ENCODE measurements at places on chromosomes 3 and 15.

GRCh38 chr3:149599236-149599635 lies 58.6 kb downstream of the WWTR1 start:
- no peak for DNase-seq

DNA sequence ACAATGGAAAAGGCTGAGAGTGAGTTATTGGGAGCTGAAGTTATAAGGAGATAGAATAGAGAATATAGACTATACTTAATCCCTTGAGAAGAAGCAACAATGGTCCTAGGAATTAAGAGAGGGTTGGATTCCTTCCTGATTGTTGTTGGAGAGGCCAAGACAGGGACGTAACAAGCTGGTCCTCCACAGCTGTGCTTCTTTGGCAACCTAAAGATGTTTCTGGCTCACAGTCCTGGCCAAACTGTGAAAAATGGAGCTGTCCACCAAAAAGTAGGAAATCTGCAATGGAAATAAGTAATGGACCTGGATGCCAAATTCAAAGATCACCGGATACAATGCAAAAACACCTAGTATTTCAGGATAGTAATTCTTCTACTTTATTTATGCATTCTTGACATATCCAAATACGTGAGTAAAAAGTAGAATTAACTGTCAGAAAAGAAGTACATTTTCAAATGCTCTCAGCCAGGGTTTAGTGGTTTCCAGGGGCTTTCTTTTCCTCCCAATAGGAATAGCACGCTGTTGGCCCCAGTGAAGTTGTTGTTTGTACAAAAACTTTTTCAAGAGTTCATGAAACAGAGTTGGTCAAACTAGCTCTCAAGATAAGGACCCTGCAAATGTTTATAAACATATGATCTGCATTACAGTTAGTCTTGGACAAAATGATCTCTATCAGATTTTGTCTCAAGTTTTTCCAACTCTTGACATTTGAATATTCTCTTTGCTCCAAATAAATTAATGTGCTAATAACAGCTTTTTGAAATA lies 28.3 kb downstream of the CERS3 start:
- DNase-seq, result no peak

GRCh38 chr3:67362686-67363085 lies 291.7 kb downstream of the SUCLG2 start:
- no peak for DNase-seq

DNA sequence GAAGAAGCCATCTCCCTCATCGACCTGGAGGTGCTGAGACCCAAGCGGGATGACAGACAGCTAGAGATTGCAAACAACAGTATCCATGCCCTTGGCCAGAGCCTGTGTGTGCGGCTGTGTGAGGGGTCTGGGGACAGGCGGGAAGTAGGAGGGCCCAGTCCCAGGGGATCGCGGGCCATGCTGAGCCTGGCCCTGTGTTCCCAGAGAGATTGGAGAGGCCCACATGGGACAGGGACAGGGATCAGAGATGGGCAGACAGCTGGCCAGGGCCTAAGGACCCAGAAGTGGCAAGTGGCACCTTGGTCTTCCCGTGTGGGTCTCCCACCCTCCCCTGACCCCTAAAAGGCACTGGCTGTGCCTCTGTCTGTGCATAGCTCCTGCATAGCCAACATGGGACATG lies 10.9 kb upstream of the RHO start:
- DNase-seq, result no peak

DNA sequence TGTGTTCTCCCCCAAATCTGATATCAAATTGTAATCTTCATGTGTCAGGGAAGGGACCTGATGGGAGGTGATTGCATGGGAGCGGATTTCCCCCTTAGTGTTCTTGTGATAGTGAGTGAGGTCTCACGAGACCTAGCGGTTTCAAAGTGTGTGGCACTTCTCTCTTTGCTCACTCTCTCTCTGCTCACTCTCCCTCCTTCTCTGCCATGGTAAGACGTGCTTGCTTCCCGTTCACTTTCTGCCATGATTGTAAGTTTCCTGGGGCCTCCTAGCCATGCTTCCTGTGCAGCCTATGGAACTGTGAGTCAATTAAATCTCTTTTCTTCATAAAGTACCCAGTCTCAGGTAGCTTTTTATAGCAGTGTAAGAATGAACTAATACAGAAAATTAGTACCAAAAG lies 30.6 kb upstream of the OR5H6 start:
- no peak for DNase-seq

- DNase-seq, result peak; percentile 40
These were observed 98.3 kb downstream of the MEX3B start for GRCh38 chr15:81947548-81947947.

GRCh38 chr3:105526360-105527111 lies 159.8 kb downstream of the ALCAM start:
- DNase-seq, result no peak

DNA sequence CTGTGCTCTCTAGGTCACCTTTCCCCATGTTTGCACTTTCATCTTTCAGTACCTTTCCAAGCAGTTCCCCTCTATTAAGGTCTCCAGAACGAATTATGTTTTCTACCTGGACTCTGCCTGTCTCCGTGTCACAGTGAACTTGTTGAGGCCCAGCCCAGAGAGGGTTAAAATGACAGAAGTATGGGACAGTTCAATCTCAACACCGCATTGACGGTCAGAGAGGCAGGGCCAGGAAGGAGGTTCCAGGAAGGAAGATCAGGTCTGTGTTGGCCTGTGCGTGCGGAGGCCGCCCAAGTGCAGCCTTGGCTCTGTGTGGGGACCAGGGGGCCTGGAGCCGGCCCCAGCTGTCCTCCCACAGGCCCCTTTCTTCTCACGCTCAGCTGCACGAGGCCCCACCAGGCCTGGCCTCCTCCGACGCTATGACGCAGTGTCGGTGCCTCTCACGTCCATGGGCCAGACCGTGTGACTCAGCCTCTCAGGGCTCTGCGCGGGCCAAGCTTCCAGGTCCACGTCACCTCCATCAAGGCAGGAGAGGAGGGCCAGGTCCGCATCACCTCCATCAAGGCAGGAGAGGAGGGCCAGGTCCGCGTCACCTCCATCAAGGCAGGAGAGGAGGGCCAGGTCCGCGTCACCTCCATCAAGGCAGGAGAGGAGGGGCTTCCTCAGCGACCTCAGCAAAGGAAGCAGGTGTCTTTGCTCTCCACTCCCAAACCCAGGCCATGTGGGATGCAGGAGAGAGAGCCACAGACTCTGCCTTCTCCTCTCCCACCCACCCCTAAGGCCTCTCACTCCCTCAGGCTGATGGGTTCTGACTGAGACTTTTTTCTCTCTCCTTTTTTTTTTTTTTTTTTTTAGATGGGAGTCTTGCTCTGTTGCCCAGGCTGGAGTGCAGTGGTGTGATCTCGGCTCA lies 83.1 kb downstream of the CPN2 start:
- no peak for DNase-seq

GRCh38 chr15:68833700-68834331 lies 13.1 kb upstream of the ANP32A start:
- DNase-seq, result no peak

- DNase-seq, result no peak
These were observed 31.2 kb downstream of the RYR3 start for GRCh38 chr15:33341953-33342352.

GRCh38 chr3:62875558-62876002 lies 364 bp upstream of the CADPS start:
- no peak for DNase-seq

- no peak for DNase-seq
These were observed 103.6 kb downstream of the ALDH1A2 start for GRCh38 chr15:57961919-57962318.

- no peak for DNase-seq
These were observed 14.6 kb downstream of the PSMD6 start for GRCh38 chr3:64008487-64009351.

GRCh38 chr15:91116113-91117067 lies 16.3 kb downstream of the SV2B start:
- DNase-seq, result peak; percentile 5

DNA sequence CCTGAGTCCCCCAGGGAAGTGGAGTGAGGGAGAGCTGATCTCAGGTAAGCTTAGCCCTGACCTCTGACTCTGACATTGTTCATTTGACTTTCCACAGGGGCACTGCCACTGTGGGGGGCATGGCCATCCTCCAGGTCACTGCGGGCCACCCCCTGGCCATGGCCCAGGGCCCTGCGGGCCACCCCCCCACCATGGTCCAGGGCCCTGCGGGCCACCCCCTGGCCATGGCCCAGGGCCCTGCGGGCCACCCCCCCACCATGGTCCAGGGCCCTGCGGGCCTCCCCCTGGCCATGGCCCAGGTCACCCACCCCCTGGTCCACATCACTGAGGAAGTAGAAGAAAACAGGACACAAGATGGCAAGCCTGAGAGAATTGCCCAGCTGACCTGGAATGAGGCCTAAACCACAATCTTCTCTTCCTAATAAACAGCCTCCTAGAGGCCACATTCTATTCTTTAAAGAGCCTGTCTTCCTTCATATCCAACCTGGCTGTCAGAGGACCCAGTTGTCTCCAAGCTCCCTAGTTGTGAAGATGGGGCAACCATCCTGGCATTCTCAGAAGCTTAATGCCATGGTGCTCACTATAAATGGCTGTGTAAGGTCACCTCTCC lies 1.9 kb upstream of the DISP2 start:
- DNase-seq, result no peak

DNA sequence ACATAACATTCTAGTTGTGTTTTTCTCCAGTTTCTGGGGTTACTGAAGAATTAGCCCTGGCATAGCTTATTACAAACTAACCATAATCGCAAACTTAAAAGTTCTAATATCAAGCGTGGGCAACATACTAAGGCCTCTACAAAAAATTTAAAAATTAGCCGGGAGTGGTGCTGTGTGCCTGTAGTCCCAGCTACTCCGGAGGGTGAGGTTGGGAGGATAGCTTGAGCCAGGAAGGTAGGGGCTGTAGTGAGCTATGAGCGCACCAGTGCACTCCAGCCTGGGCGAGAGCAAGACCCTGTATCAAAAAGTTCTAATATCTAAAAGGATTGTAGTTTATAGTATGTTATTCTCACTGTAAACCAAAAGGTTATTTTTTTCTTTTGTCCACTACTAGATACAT lies 1.1 kb downstream of the OIP5 start:
- no peak for DNase-seq

GRCh38 chr3:160136421-160136820 lies 88.8 kb upstream of the C3orf80 start:
- no peak for DNase-seq

DNA sequence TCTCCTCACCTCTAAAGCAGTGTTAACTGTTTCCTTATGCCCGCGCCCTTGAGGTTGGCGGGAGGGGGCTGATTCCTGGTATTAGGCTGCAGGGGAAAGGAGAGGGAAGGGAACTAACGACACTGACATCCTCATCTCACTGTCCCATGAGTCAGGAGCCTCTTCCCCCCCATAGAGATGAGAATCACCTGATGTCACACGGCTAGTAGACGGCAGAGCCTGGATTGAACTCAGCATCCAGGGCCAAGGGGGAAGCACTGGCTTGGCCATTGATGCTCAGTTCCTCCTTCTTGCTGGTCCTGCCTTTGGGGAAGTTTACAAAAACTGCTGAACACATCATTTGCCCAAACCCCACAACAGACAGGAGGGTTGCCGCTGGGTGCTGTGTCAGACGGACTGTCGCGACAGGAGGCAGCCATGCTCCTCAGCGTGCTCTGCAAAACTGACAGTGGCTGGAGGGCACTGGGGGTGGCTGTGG lies 38.5 kb downstream of the IDH2 start:
- DNase-seq, result peak; percentile 98

- DNase-seq, result peak; percentile 20
These were observed 1.2 kb downstream of the MECOM start for GRCh38 chr3:169662132-169662842.

GRCh38 chr3:133384331-133385027 lies 15.4 kb upstream of the BFSP2 start:
- no peak for DNase-seq

DNA sequence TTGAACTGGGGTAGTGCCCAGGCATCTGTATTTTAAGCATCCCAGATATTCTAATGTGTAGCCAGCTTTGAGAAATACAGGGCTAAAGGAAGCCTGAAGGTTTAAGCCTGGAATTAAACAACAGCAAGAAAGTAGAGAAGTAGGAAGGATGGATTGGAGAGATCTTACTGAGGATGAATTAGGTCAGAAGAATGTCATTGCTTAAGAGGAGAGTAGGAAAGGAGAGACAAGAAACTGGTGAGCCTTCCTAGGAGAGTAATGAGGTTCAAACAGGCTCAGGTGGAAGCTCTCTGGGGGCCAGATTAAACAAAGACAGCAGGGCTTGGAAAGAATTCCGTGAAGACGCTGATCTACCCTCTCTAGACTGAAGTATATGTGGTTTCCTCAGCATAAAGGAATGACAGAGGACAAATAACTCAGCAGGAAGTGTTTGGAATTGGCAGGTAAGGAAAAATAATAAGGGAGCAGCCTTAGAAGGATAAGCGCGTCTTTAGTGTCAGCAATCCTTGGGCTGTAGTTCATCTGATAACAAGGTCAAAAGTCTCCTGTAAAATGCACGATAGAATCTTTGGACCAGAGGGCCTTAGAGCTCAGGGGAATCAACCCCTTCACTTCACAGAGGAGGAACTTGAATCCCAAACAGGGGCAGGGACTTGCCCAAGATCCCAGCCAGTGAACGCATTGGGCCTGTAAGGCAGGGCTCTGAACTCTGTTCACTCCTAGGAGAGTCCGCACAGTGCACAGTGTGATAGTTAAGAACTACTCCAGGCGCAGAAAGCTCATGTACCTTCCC lies 90.9 kb downstream of the TP63 start:
- DNase-seq, result no peak

DNA sequence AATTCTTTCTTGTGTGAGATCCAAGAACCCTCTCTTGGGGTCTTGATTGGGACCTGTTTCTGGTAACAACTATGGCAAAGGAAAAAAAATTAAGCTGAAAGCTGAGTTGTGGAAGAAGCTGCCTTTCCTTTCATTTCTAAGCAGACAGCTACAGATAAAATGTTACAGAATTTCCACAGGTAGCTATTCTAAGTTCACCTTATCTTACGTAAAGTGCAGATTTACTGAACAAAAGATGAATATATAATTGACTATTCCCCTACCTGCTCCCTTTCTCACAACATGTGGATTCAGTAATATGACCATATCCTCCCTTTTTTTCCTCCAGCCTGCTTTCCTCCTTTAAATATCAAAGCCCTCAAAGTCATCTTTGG lies 36.6 kb downstream of the CLEC3B start:
- no peak for DNase-seq

- no peak for DNase-seq
These were observed 77.6 kb upstream of the HRH1 start for GRCh38 chr3:11076711-11077110.

GRCh38 chr3:48552111-48552951 lies 4.3 kb downstream of the PFKFB4 start:
- no peak for DNase-seq

DNA sequence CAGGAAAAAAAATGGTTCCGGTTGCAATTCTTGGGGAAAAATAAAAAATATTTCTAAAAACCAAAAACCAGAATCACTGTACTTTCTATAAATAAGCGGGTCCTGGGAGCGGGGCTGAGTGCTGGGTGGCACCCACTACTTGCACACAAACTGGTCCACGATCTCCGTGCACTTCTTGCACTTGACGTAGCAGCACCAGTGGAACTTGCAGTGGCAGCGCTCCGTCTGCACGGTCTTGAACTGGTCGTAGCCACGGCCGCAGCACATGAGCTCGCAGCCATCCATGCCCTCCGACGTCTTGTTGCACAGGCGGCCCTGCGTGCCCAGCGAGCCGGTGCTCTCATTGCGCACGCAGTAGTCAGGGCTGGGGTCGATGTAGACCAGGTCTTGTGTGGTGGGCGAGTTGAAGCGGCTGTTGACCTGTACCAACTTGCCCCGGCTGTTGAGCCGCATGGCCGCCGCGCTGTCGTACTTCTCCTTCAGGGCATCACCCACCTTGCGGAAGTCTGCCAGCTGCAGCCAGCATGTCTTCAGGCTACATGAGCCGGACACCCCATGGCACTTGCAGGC lies 17.1 kb downstream of the WNT5A start:
- DNase-seq, result no peak

- DNase-seq, result peak; percentile 41
These were observed 99.0 kb downstream of the MITF start for GRCh38 chr3:69838217-69838616.

Measured in inflammatory macrophage (primary cell).